Fibroblast of gingiva (primary cell): ENCODE measurements at places on chromosomes 3 and 15.

DNA sequence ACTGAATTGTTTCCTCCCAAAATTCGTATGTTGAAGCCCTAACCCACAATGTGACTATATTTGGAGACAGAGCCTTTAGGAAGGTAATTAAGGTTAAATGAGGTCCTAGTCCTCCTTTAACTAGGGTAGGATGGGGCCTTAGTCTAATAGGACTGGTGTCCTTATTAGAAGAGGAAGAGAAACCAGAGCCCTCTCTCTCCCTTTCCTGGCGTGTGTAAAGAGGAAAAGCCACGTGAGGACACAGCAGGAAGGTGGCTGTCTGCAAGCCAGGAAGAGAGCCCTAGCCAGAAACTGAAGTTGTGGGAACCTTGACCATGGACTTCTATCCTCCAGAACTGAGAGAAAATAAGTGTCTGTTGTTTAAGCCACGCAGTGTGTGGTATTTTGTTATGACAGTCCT lies 94.3 kb downstream of the OXNAD1 start:
- DNase-seq: no peak

GRCh38 chr3:125129512-125129997 lies 73.8 kb upstream of the HEG1 start:
- peak; percentile 98 for DNase-seq

- no peak for DNase-seq
Measured at GRCh38 chr3:7977245-7978086, 524.2 kb upstream of the LMCD1 start.

DNA sequence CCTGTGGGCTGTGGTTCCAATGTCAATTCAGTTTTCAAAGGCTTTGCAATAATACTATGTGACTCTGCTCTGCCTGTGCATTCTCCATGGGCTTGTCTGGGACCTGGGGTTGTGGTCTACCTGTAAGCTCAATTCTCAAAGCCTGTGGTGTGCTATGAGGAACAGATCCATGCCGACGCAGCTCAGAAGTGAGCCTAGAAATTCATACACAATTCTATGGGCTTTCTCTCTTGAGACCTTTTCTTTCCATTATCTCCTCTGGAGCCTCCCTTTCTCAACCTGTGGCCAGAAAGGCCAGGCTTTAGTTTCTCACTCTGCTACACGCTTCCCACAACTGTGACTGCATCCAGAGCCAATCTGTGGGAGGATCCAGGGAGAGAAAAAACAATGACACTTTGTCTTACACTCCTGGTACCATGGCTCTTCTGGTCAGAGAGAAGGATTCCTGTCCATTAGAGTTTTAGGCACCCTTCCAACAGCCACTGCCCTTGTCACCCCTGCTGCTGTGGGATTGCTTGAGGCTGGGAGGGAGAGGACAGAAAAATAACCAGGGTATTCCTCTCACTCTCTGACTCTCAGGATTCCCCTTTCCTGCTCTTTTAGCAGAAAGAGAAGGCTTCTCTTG lies 34.1 kb upstream of the KLF13 start:
- DNase-seq: no peak
